ENCODE measurements at places on chromosomes 16 and 17.
A peak's percentile ranks its signal among the peaks of the same experiment; 100 is the strongest.

GRCh38 chr17:20122254-20122879, 113.2 kb downstream of the SPECC1 start:
- no peak for DNase-seq

DNA sequence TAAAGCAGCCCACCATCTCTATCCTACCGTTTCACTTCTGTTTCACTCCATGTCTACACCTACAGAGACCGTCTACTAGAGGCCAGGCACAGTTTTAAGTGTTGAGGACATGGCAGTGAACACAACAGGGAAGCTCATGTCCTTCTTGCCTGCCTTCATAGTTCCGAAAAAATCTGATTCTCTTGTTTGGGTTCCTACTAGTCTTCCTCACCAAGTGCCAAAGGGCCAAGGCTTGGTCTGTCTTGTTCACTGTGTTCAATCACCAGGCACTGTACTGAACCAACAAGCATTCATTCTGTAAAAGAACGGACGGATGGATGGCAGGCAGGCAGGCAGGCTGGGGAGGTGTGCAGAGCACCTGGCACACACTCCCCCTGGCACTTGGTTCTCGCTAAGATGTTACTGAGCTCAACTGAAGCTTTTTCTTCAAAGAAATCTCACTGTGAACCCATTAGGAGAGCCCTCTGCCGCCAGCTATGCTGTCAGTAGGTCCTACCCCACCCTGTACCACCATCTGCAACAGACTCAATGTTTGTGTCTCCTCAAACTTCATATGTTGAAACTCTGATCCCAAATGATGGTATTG, 2.5 kb downstream of the DEXI start:
- DNase-seq: no peak

GRCh38 chr16:57089406-57089805, 3.0 kb upstream of the CPNE2 start:
- no peak for DNase-seq

DNA sequence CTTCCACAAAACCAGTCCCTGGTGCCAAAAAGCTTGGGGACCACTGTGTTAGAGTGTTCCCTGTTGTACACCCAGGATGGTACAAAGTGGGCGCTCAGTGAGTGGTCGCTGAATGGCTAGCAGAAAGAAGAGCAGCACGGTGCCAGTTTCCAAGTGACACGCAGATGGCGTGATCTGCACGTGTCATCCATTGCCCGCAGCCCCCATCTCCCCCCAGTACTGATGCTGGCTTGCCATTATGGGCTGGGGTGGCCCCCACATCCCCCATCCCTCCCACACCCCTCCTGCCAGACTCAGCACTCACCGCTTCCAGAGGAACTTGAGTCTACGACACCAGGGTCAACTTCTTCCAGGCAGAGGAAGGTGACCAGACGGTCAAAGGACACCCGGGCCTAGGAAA, 36.5 kb downstream of the ABCC6 start:
- no peak for DNase-seq

- no peak for DNase-seq
Measured at GRCh38 chr17:36837195-36837938, 99.9 kb upstream of the LHX1 start.

DNA sequence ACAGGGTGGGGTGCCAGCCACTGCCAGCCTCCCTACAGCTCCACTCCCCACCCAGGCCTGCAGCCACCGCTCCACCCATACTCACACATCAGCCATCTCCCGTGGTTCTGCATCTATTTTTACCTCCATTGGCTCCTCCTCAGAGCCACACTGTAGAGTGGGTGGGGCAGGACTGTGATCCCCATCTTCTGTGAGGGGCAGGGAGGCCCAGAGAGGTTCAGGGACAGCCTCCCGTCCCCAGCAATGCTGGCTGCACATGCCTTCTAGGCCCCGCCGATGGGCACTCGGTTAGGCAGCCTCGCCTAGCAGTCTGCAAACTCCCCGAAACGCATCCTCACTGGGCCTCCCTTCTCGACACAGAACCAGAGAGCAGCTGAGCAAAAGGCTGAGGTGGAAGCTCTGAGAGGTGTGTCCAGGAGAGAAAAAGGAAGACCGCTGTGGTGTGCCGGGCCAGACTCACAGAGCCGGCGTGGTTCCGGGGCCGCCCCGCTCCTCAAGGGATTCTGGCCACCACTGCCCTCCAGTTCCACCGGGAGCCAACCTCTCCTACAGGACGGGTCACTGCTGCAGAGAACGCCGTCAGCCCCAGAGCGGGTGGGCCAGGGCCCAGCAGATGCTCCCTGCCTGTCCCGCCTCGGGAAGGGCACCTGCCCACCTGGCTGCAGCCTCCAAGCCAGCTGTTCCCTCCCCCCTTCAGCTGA, 71.9 kb downstream of the ABR start:
- no peak for DNase-seq

GRCh38 chr17:35568561-35568960, 7.9 kb upstream of the SLFN14 start:
- no peak for DNase-seq

DNA sequence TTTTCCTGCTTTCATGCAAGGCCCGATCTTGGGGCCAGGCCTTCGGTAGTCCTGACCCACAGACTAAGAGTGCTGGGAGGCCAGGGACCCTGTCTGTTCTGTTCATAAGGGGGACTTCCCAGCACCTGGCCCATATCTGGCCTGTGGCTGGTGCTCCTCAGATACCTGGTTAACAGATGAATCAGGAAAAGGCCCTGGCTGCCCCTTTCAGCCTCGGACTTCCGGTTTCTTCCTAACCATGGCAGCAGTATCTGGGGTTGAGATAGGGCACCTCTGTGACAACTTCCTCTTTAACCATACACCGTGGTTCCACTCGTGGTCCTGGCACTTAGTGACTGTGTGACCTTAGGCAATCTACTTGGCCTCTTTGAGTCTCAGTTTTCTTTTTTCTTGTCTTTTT, 18.4 kb downstream of the PLCG2 start:
- DNase-seq: no peak

GRCh38 chr16:11080999-11081630, 136.8 kb downstream of the CLEC16A start:
- DNase-seq: no peak

DNA sequence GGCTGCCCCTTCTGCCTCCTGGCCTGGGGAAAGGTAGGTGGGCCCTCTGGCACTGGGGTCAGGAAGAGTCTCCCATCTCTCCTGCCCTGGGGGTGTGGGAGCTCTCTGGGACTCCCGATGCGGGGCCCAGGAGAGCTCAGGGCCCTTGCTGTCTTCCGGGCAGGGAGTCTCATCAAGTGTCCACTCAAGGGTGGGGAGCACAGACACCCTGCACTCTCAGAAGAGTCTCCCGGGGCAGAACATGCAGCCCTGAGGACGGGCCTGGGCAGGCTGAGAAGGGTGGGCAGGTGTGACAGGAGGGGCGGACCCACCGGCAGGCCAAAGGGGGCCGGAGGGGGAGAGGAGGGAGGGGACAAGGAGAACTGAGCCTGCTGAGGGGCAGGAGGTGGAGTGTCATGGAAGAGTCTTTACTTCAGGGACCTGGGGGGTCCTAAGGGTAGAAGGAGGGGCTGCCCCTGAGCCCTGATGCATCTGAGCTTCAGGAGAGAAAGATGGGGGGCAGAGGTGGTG, 8.4 kb upstream of the PKMYT1 start:
- no peak for DNase-seq

DNA sequence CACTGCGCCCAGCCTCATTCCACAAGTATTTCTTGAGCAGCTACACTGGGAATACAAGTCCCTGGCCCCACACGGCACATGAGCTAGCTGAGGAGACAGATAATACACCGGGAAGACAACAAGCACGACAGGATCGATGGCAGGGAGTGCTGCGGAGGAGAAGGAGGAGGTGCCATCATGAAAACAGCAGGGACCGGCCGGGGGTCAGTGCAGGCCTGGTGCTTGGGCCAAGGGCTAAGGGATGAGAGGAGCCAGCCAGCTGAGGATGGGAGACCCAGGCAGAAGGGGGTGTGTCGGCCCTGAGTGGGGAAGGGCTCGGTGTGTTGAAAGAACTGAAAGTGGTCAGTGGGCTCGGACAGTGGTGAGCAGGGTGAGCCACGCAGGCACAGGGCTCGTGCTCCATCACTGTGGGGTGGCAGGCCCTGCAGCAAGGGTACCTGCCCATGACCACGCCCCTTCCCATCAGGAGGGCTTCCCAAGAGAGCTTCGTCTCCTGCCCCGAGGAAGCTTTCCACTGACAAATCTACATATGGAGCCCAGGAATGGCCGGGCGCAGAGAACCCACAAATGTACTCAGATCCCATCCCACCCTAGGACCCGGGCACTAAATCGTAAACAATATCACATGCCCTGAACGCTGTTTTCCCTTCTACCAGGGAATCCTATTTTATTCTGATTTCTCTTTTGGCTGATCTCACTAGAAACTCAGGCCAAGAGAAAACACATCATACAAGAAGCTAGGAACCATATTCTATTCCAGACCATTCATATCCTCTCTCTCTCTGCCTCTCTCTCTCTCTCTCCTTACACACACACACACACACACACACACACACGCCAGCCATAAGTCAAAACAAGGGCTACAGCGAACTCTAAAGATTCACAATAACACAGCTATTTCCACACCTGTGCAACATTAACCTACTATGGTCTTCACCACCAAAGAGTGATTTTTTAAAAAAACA, 50.7 kb upstream of the TNRC6C start:
- no peak for DNase-seq

GRCh38 chr17:82231562-82232321, 2.9 kb downstream of the SLC16A3 start:
- no peak for DNase-seq

- no peak for DNase-seq
Measured at GRCh38 chr17:35341411-35341992, 31.9 kb downstream of the SLFN11 start.

GRCh38 chr16:77833921-77834634, 45.7 kb downstream of the VAT1L start:
- no peak for DNase-seq

DNA sequence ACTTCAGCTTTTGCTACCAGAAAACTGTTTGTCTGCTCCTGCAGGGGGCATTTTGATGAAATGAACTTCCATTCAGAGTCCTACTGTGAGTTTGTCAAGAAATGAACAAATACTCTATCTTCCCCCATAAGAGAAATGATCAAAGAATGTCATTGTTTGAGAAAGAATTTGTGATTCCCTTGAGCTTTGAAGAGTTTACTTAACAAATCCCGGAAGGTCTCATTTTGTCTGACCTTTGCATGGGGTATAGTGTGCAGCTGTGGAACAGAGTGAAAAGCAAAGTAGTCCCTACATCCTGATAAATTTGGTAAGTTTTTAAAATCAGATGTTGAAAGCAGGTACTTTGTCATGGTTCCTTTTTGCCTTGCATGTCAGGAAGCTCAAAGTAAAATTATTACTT, 178.0 kb downstream of the ABCC12 start:
- DNase-seq: no peak

DNA sequence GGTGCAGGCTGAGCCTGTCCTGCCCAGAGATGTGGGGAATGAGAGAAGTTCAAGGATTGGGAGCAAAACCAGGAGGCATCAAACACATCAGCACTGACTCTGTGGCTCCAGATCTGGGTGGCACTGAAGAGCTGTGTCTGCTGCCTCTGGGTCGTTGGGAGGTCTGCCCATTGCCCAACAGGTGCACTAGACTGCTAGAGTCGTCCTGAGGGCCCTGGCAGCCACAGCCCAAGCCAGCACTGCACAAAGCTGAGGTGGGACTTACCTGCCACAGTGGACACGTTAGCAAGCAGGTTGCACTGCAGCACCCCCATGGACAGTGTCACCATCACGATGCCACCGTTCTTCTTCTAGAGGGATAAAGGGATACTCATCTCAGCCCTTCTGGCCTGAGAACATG, 3.3 kb downstream of the DPEP3 start:
- DNase-seq: no peak

DNA sequence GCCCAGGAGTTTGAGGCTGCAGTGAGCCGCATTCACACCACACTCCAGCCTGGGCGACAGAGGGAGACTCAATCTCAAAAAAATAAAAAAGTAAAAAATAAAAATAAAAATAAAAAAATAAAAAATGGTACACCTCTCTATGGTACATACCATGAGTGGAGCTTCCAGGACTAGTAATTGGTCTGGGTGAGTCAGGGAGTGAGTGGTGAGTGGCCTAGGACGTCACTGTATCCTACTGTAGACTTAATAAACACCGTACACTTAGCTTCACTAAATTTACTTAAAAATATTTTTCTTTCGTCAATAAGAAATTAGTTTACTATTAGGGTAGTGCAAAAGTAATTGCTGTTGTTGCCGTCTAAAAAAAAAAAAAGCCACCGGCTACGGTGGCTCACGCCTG, 9.0 kb downstream of the CDH5 start:
- DNase-seq: no peak

GRCh38 chr17:1789936-1790335, 28.1 kb downstream of the SERPINF1 start:
- DNase-seq: no peak

- DNase-seq: no peak
Measured at GRCh38 chr17:48995304-48995973, 1.7 kb upstream of the IGF2BP1 start.

GRCh38 chr16:81448154-81449131, 3.8 kb downstream of the CMIP start:
- no peak for DNase-seq

- DNase-seq: peak; percentile 33
Measured at GRCh38 chr17:76384222-76384986, at the start of gene SPHK1. Gene SPHK1 (plus strand): TSS chr17:76384609. CDS start chr17:76385645, 1,036 bp downstream.

Measured in stimulated activated CD8-positive, alpha-beta memory T cell treated with anti-CD3 and anti-CD28 coated beads, Interleukin-7, amount 100 ng/mL, for 24 hours (primary cell).